ENCODE measurements at places on chromosomes 2 and 18. TPM values are rescaled to one million over a fixed set of nuclear protein-coding genes. Genes with fewer than 3 reads are reported as not detected.

KIAA2012 gene
- not detected for total RNA-seq

ERFE gene
- 6.5 TPM for total RNA-seq

RUFY4 gene
- total RNA-seq, result not detected

CSRNP3 gene
- 0.04 TPM for total RNA-seq

SERPINB11 gene
- not detected for total RNA-seq

GRCh38 chr2:196987649-196988364 is 61.3 kb upstream of the PGAP1 start:
- DNase-seq, result no peak
- H3K27ac ChIP-seq, result peak overlapping the region; percentile 12
- no peak overlapping the region for H3K4me3 ChIP-seq
- no peaks in the 10 kb centered on the region for H3K27me3 ChIP-seq

DNA sequence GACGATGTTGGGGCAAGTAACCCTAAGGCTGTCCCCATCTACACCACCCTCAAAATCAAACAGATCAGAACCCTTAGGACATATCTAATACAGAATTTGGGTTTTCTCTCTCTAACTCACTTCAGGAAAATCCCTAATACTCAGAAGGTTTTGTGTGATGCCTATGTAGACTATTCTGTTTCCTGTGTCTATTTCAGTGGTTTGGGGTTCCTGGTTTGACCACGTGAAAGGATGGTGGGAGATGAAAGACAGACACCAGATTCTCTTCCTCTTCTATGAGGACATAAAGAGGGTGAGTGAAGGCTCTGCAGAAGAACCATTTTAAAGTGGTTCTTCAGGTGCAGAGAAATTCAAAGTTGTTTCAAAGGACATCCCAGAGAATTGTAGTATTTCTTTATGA is 16.3 kb downstream of the SULT1C2 start:
- peaks cover 3% of the 10 kb centered on the region for H3K4me1 ChIP-seq
- H3K4me3 ChIP-seq, result no peak overlapping the region
- DNase-seq, result no peak

DNA sequence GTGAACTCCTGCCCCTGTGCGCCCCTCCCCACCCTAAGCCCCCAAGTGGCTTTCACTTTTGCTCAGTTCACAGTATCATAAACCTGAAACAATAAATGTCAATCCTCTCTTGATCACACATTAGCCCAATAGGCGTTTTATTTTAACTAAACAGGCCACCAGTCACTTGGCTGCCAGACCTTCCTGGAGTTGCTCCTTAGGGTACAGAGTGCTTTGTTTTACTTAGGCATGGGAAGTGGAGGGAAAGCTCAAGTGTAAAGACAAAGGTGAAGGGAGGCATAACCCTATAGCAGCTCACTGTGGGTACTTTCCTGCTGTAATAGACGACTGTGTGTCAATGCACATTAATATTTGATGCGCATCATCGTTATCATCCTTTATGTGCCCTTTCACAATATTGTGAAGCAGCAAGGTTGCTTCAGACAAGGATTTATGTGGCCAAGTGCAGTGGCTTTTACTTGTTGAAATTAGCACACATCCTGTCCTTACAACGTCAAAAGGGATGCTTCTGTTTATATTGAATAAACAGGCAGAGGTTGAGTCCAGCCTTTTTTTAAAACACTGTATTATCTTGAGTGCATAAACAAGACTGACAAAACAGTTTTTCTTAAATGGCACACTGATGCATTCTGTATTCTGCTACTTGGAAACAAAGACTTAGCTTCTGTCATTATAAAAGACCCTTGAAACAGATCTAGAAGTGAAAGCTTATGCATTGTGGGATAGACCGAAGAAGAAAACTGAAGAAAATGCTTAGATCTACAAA is 168.5 kb downstream of the TMEFF2 start:
- H3K27ac ChIP-seq, result no peak overlapping the region
- H3K4me3 ChIP-seq, result no peak overlapping the region
- no peaks in the 10 kb centered on the region for H3K36me3 ChIP-seq
- H3K4me1 ChIP-seq, result no peaks in the 10 kb centered on the region

DNA sequence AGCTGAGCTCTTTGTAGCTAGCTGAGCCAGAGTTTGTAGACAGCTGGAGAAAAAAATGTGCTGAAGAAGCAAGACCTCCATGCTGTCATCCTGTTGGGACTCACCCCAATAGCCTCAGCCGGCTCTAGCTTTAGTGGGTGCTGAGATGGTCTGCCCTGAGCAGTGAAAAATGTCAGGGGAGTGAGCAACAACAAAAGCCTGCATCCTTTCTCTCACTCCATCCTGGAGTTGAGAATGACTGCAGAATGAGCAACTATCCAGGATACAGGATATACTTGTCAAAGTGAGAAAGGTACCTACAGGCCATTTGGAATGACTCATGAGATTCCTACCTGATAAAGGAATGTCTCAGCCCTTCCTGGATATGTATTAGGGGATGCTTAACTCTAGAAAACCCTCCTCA is 146.1 kb upstream of the DLX2 start:
- H3K27me3 ChIP-seq, result peaks cover 17% of the 10 kb centered on the region
- DNase-seq, result no peak
- H3K4me1 ChIP-seq, result no peaks in the 10 kb centered on the region
- no peak overlapping the region for H3K27ac ChIP-seq

DNA sequence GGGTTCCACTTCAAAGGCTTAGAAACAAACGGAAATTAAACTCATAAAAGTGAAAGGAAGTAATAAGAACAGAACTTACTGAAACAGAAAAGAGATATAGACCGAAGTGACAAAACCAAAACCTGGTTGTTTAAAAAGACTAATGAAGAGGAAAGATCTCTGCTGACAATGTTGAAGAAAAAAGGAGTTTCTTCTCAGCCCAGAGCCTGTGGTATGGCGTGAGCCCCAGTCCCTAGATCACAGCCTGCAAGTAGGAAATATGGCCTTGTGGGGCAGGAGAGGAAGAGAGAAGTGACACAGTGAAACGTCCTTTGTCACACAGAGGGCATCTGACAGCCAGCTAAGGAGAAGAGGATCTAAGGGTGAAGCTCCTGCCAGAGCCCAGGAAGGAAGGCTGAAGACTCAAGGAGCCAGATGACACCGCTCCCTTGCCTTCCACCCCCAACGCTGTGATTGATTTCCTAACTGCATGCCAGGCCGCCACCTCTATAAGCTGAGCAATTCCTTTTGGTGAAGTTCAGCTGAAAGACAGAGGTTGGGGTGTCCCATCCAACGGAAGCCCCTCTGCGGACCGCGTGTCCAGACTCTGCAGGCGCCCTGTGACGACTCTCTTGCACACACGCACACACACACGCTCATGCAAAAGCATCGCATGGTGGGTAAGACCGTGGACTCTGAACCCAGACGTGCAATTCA is 141.1 kb downstream of the HDAC4 start:
- no peaks in the 10 kb centered on the region for H3K27me3 ChIP-seq
- H3K4me3 ChIP-seq, result no peak overlapping the region
- no peak for DNase-seq
- peaks cover 24% of the 10 kb centered on the region for H3K4me1 ChIP-seq

- H3K27ac ChIP-seq, result no peak overlapping the region
- H3K36me3 ChIP-seq, result no peaks in the 10 kb centered on the region
- H3K4me3 ChIP-seq, result no peak overlapping the region
- H3K27me3 ChIP-seq, result peaks cover under 1% of the 10 kb centered on the region
- no peak for DNase-seq
- no peaks in the 10 kb centered on the region for H3K4me1 ChIP-seq
These were observed 62.8 kb downstream of the PXDN start for GRCh38 chr2:1681323-1682180.

- H3K4me1 ChIP-seq, result no peaks in the 10 kb centered on the region
- no peaks in the 10 kb centered on the region for H3K36me3 ChIP-seq
- no peaks in the 10 kb centered on the region for H3K27me3 ChIP-seq
- H3K4me3 ChIP-seq, result no peak overlapping the region
- no peak overlapping the region for H3K27ac ChIP-seq
These were observed 179.4 kb downstream of the MYCN start for GRCh38 chr2:16119741-16120140.

DNA sequence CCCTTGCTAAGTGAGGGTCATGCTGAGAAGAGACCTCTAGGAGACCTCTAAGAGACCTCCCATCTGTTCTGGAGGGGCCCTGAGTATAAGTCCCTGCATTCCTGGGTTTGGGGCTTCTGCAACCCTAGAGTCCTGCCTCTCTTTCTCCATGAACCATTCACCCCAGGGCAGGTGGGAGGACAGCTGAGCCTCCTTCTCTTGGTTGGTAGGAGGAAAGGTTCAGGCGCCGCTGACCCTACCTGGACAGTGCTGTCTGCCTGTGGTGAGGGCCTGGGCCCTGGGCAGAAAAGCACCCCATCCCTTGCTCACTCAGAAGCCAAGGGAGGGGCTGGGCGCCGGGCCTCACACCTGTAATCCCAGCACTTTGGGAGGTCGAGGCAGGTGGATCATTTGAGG is 604 bp upstream of the VIL1 start:
- H3K36me3 ChIP-seq, result no peaks in the 10 kb centered on the region
- H3K27ac ChIP-seq, result no peak overlapping the region
- H3K4me3 ChIP-seq, result no peak overlapping the region
- DNase-seq, result no peak
- H3K4me1 ChIP-seq, result peaks cover 48% of the 10 kb centered on the region
- H3K27me3 ChIP-seq, result no peaks in the 10 kb centered on the region

DNA sequence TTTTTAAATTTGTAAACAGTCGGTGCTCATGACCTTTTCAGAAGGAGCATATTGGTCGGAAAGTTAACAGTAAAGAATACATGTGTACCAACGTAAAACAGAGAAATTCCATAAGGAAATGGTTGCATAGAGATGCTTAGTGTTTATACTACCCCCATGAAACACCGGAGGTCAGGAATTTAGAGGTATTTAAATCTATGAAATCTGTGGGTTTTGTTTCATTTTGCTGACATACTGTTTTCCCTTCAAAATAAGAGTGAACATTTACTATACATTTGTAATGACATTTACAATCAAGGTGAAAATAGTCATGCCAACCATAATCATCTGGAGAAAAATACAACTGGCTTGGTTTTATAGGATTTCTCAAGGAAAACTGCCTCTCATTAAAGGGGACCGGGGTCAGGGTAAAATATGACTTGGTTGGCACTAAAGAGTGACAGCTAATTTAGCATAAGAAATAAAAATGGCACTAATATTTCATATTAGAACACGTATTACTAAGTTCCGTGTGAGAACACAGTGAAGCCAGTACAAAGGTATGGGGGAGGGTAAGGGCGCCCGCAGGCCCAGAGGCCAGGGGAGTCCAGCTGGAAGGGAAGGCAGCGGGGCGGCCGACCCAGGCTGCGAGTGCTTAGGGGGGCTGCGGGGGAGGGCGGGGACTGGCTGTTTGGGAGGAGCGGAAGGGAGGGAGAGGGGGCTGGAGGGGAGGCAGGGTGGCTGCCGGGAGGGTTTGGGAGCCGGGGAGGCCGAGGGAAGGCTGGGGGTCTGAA is 1.1 kb upstream of the RNU4ATAC start:
- peak overlapping the region; percentile 66 for H3K4me3 ChIP-seq
- peak overlapping the region; percentile 100 for H3K27ac ChIP-seq
- H3K36me3 ChIP-seq, result peaks cover 28% of the 10 kb centered on the region

DNA sequence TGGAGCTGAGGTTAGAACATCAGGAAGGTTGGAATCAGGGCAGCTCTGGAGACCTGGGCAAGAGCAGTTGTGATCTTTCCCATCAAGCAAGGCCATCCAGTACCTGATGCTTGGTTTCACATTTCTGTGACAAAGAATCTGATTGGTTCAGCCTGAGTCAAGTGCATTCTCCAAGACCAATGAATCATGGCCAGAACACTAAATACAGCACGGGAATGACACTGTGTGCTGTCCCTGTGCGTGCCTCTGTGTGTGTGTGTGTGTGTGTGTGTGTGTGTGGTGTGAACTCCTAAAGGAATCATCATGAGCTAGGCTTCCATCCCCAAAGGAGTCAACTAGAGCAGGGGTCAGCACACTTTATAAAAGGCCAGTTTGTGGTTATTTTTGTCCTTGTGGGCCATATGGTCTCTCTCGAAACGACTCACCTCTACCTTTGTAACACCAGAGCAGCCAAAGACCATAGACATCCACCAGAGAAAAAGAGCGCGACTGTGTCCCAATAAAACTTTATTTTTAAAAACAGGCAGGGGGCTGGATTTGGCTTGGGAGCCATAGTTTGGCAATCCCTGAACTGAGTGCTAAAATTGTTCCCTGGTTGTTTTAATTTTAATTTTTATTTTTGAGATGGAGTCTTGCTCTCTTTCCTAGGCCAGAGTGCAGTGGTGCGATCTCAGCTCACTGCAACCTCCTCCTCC is 99.7 kb downstream of the INHBB start:
- no peaks in the 10 kb centered on the region for H3K4me1 ChIP-seq
- H3K4me3 ChIP-seq, result no peak overlapping the region
- H3K27me3 ChIP-seq, result peaks cover 23% of the 10 kb centered on the region
- H3K27ac ChIP-seq, result no peak overlapping the region
- peak; percentile 37 for DNase-seq

- DNase-seq, result no peak
- H3K27me3 ChIP-seq, result no peaks in the 10 kb centered on the region
These were observed 153.2 kb upstream of the MYT1L start for GRCh38 chr2:2484301-2484700.

DNA sequence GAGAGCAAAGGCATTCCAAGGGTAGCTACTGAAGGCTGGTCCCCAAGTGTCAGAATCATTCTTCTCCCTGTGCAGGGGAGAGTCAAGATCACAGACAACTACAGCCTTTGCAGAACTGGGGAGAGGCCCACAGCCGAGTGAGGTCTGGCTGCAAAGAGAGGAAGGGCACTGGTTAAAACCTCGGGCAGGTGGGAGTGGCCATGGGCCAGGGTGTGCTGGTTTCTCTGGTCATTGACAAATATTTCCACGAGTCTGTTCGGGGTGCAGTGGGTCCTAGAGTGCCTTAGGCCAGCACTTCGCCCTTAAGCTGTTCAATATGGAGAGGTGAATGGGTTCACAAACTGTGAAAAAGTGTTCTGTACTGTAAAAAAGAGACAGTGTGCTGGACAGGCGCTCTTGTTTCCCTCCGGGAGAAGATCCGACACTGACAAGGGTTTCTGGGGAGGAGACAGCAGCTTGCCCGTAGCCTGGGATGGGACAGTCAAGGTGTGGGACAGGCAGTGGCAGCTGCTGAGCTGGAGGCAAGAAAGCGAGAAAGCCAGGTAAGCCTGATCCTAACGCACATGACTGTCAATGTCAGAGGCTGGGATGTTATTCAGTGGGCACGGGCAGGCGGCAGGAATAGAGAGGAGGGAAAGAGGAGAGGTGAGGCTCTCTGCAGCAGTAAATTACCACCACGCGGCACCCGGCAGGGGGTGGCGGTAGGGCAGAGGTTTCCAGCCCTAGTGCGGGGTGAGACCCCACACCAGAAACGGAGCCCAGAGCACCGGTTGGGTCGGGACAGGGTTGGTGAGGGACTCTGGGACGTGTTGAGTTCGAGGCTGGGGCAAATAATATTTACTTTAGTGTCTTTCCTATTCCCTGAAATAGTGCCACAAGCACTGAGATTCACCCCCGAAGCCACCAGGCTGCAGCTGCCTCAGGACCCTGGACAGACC is 2.0 kb downstream of the NPPC start:
- no peak for DNase-seq
- H3K27ac ChIP-seq, result no peak overlapping the region
- H3K27me3 ChIP-seq, result peaks cover 69% of the 10 kb centered on the region
- no peaks in the 10 kb centered on the region for H3K36me3 ChIP-seq

DNA sequence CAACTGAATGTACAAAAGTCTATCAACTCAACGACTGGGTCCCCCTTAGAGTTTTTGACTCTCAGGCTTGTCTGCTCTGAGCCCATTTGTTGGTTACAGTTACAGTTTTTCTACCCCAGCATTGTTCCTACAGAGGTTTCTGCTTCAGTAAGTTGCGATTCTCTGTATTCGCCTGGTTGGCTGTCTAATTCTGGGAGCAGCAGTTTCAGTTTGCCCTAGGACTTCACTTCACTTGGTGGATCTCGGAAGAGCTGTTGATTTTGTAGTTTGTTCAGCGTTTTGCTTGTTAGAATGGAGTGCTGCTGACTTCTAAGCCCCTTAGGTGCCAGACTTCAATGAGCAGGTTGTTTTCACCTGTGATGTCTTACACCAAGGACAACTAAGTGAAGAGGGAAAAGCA is 296.5 kb upstream of the EPAS1 start:
- H3K27ac ChIP-seq, result no peak overlapping the region
- H3K4me1 ChIP-seq, result no peaks in the 10 kb centered on the region
- no peaks in the 10 kb centered on the region for H3K36me3 ChIP-seq
- H3K27me3 ChIP-seq, result peaks cover 4% of the 10 kb centered on the region

Data from K562 (cell line).